Astrocyte of the spinal cord (primary cell): ENCODE measurements at places on chromosomes 3 and 15.

DNA sequence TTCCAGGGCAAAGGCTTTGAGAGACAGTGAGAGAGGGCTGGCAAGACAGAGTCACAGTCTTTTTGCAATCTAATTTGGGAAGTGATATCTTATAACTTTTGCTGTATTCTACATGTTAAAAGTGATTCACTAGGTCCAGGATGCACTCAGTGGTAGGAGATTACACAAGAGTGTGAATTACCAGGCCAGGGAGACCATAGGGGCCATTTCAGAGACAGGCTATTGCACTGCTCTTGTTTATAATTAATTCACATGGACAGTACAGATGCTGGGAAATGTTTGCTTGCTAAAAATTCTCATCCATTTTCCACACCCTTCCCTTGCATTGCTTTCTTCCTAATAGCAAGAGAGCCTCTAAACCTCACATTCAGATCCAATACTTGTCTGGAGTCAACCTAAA, 22.6 kb upstream of the POMGNT2 start:
- DNase-seq, result no peak

DNA sequence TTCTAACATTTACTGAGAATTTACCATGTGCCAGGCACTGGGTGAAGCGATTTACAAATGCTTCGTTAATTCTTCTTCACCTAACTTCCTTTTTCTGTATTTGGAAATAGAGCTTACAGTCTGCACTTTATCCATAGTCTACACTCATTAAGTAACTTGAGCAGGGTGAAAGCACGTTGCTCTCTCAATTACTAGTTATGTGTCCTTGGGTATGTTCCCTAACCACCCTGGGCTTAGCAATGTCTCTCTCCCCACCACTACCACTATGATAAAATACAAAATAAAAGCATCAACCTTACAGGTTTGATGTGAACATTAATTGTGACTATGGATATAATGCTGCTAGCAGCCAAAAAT, 172.9 kb upstream of the SLC2A2 start:
- DNase-seq, result no peak

DNA sequence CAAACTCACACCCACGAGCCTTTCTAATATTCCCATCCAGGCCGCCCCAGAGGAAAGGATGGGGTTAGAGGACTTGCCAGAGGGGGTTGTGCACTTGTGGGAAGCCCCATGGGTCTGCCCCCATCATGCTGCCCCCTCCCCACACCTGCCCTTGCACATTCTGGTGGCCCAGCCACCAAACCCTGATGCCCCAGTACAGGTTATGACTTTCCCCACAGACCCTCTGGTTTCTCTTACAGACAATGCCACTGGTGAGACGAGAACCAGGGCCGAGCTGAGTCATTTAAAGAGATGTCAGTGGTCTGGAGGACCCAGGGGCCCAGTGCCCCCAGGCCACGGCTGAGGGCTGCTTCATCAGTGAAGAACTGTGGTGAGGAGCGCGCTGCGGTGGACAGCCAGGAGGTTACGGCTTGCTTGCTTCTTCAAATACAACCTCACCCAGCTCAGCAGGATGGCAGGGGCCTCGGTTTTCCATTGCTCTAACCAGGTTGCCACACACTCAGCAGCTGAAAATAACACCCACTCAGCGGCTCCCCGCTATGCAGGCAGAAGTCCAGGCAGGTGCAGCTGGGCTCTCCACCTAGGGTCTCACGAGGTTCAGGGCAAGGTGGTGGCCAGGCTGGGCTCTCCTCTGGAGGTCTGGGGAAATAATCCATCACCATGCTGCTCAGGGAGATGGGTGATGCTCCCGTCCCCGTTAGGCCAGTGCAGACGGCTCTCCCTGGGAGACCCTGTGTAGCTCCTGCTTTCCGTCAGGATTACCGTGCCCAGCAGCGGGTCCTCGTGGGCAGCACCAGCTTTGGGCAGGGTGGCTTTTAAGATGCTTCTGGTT, 13.8 kb upstream of the SNRPA1 start:
- no peak for DNase-seq

- DNase-seq, result peak; percentile 66
Observed at GRCh38 chr15:32908135-32908801, 190.5 kb downstream of the GREM1 start.

GRCh38 chr3:152304160-152304559, 35.4 kb downstream of the MBNL1 start:
- no peak for DNase-seq
